Sigmoid colon (tissue), 7 donors: ENCODE measurements at places on chromosomes 12 and 14. TPM values are rescaled to one million over a fixed set of nuclear protein-coding genes. Genes with fewer than 3 reads are reported as not detected.

Gene PIWIL1
- not detected for total RNA-seq

Gene ANKS1B
- total RNA-seq, result 32.4 TPM

Gene TAS2R7
- total RNA-seq, result not detected

Gene DDX51
- total RNA-seq, result 7.2 TPM

Gene ADSS1
- total RNA-seq, result 5.3 TPM

Gene NR2C1
- total RNA-seq, result 78.1 TPM

Gene UNC79
- total RNA-seq, result 0.81 TPM

Gene PRIMA1
- total RNA-seq, result 13.2 TPM

Gene LRTM2
- total RNA-seq, result 0.41 TPM

Gene GPR135
- total RNA-seq, result 6.4 TPM

Gene KCNH3
- 0.83 TPM for total RNA-seq

Gene DDN
- total RNA-seq, result not detected

Gene STYK1
- not detected for total RNA-seq

Gene CAPZA3
- not detected for total RNA-seq

Gene OTUB2
- 0.49 TPM for total RNA-seq

Gene NRIP2
- total RNA-seq, result 2.7 TPM
